Stimulated activated CD8-positive, alpha-beta memory T cell treated with anti-CD3 and anti-CD28 coated beads, Interleukin-12 subunit alpha, Interleukin-12 subunit beta, amount 100 ng/mL, for 4 hours (primary cell): ENCODE measurements at places on chromosomes 11 and 22.

GRCh38 chr11:72951888-72952287 is 137.7 kb downstream of the ATG16L2 start:
- DNase-seq: no peak

DNA sequence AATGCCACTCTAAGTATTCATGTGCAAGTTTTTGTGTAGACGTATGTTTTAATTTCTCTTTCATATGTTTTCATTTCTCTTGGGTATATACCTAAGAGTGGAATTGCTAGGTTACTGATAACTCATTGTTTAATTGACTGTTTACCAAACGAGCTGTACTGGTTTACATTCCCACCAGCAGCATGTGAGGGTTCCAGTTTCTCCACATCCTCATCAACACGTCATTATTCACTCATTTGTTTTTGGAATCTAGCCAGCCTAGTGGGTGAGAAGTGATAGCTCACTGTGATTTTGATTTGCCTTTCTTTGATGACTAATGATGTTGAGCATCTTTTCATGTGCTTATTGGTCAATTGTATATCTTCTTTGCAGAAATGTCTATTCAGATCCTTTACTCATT is 4.0 kb downstream of the ANKRD13D start:
- no peak for DNase-seq

- DNase-seq: no peak
These were observed 18.3 kb upstream of the MICALL1 start for GRCh38 chr22:37887584-37888378.

- no peak for DNase-seq
These were observed 97.1 kb upstream of the RAG2 start for GRCh38 chr11:36695111-36695510.

- no peak for DNase-seq
These were observed 341.6 kb downstream of the MN1 start for GRCh38 chr22:27459999-27460398.

DNA sequence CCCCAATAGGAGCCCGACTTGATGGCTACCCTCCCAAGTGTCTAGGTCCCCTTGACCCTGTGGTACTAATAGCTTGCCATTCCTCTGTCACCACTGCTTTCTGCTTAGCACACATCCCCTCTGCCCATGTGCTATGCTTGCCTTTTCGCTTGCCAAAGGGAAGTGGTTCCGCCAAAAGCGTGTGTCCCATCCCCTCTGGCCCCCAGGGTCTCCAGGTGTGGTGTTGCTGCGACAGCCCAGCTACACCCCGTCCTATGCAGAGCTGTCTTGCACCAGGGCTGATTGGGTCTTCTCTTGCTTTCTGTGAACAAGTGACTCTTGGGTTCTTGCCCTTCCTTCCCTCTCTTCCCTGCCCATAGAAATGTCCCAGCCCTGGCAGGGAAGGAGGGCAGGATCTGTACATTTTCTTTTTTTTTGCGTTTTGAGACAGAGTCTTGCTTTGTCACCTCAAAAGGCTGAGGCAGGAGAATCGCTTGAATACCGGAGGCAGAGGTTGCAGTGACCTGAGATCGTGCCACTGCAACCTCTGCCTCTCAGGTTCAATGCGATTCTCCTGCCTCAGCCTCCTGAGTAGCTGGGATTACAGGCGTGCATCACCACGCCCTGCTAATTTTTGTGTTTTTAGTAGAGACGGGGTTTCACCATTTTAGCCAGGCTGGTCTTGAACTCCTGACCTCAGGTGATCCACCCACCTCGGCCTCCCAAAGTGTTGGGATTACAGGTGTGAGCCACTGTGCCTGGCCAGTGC is 3.9 kb downstream of the TANGO2 start:
- DNase-seq: no peak

DNA sequence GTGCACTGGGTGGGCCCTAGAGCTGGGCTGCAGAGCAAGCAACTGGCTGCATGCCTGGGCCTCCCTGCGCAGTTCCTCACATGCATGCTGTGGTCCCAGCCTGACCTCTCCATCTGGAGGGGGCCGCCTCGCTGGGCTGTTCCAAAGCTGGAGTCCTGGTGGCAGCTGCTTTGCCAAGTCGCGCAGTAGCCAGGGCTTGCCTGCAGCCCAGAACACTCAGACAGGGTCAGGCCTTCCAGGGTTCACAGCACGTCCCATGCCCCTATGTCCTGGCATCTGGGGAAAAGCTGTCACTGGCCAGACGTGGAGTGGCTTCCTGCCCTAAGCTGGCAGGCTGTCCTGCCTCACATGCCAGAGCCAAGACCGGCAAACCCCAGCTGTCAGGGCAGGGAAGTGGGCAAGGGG is 16.5 kb upstream of the CDC42EP2 start:
- no peak for DNase-seq

GRCh38 chr22:46851941-46852340 is 89.5 kb downstream of the TBC1D22A start:
- DNase-seq: no peak

GRCh38 chr22:24059121-24059520 is 48.0 kb downstream of the CABIN1 start:
- no peak for DNase-seq

DNA sequence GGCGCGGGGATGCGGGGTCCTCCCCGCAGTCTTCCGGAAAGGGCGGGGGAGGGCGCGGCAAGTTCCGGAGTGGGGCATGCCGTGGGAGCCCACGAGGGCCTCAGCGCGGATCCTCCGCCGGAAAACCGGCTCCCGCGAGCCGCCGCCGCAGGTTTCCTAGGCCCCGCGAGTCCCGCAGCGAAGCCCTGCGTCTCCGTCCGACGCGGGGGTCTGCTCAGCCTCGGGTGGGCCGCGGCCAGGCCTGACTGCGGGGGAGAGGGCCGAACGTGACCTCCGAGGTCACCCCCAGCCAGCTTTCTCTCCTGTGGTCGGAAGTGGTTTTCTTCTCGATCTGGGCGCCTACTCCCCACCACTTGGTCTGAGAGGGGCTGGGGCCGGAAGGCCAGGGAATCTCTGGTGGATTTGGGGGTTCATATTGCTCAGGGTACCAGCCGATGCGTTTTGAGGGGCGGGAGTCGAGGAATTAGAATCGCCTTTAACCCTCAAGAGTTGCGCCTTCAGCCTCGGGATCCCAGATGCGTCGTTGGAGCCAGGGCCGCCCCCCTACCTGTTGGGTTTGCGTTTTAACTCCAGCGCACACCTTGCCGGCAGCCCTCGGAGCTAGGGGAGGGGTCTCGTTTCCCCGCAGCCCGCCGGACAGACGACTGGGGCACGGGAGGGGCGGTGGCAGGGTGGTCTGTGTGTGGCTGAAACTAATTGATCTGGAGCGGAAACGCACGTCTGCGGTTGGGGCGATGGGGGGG is 3.6 kb upstream of the CCND1 start:
- DNase-seq: no peak

- no peak for DNase-seq
These were observed 545.8 kb downstream of the INSC start for GRCh38 chr11:15660496-15660895.

DNA sequence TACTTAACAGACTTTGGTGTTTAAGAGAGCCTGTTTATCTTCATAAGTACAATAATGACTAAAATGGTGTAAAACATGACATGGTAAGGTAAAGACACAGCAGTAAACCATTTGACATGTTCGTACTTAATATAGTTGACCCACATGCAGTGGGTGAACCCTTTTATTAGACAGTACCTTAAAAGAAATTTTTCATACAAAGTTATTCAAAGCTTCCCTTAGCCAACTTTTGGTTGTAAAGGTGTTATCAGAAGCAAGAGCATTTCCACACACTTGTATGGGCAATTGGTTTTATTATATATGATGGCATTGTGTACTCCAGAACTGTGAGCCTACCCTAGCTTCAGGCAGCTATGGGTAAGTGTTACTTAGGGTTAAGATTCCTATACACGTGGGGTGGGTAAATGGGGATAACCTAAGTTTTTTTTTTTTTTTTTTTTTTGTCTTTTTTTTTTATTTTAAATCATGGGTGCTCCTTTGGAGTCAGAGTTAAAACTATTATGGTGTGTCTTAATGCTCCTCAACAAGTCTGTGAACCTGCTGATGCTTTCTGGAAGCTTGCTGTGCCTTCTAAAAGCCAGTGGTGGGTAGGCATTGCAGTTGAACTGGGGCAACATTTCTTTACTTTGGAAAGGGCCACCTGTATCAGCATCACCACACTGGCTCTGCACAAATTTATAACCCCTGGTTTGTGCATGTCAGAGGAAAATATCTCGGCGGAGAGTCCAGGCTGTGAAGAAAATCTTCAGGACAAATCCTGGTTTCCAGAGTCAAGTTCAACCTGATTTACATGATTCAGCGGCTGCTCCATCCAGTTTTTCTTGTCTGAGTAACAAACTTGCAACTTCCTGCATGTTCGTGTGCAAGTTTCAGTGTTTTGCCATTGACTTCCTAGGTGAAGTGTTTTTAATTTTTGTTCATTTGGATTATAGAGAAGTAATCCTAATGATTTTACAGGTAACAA is 3.3 kb downstream of the PCF11 start:
- no peak for DNase-seq

DNA sequence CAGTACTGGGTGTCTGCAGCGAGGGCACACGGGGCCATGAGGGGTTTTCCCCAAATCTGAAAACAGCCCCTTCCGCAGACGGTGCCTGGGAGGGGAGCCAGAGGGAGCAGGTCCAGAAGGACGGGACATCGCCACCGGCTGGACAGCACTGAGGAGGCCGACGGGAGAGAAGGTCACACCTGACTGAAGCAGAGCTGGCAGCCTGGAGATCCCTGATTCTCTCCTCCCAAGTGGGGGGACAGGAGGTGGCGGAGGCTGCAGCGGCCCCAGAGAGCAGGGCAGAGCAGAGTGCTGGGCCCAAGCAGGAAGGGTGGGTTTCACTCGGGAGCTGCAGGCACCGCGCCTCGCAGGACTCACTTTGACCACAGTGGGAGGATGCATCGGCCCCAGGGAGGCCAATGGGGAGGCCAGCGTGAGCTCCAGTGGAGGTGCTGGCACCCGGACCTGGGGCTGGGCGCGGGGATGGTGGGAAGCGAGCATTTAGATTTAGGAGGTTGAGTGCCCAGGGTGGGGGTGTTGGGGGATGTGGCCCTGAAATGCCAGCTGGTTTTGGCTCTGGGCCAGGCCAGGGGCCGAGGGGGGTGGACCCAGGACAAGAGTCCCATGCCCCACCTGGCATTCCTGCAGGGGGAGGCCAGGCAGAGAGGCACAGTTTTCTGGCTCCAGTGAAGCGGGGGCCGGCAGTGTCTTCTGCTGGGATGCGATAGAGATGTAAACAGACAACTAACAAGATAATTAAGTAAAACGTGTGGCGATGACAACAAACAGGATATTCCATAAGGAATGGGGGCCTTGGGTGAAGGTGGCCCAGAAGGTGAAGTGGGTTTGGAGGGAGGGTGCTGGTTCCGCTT is 92.3 kb upstream of the FGF3 start:
- DNase-seq: no peak

- no peak for DNase-seq
These were observed 92.8 kb downstream of the DDX10 start for GRCh38 chr11:108757630-108758029.
